CD4-positive, alpha-beta T cell (primary cell): ENCODE measurements at places on chromosomes 11 and 22.

DNA sequence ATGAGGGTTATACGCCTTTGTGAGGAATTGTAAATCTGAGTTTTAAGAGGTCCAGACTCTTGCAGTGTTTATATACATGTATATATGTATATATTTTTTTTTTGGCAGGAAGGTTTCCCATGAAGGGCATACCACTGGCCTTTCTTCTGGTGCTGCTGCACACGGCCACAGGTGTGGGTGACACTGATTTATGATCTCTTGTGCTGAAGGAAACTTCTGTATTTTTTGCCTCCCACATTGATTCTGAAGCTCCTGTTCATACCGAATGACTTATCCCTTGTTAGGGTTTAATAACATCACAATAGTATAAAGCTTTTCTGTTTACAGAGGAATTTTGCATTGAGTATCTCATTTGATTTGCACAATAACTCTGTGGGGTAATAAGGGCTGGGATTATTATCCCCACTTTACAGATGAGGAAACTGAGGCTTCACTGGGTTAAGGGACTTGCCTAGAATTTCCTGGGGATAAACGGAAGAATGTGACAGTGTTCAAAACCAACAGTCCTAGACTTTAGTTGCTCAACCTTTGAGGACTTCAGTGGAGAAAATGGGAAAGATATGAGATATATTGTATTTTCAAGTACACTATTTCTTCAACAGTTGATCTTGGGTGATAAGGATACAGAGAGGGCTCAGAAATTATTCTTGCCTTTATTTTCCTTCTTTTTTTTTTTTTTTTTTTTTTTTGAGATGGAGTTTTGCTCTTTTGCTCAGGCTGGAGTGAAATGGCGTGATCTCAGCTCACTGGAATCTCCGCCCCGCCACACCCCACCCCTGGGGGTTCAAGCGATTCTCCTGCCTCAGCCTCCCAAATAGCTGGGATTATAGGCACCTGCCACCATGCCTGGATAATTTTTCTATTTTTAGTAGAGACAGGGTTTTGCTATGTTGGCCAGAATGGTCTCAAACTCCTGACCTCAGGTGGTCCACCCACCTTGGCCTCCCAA lies 70.1 kb downstream of the MICAL2 start:
- no peak for DNase-seq

GRCh38 chr11:115208808-115209259 lies 295.4 kb downstream of the CADM1 start:
- DNase-seq: no peak

- DNase-seq: no peak
Measured at GRCh38 chr11:44140805-44141204, 45.3 kb downstream of the EXT2 start.

GRCh38 chr22:23767673-23768548 lies at the start of gene CHCHD10:
Gene CHCHD10 (minus strand): TSS chr22:23767972. CDS start chr22:23767874, 98 bp downstream.
- peak; percentile 65 for DNase-seq

- DNase-seq: no peak
Measured at GRCh38 chr11:27701355-27702105, 1.3 kb upstream of the BDNF start.

GRCh38 chr11:15048616-15049015 lies 24.8 kb upstream of the CALCB start:
- no peak for DNase-seq

GRCh38 chr22:17922925-17923903 lies 101.1 kb downstream of the MICAL3 start:
- DNase-seq: no peak

DNA sequence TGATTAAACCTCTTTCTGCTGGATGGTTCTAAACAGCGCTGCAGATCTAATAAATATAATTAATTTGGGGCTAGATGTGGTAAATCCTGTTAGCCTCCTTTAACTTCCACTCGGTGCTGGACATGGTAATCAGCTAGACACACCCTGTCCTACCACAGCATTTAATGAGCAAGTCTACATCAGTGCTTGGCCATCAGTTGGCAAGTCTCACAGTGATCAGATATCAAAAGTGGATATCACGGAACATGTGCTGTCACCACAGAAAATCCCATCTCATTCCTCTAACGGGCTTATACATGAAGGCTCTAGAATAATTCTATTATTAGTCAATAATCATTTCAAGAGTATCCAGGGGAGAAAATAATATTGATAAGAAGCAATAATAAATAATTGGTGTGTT lies 5.6 kb upstream of the USP28 start:
- DNase-seq: no peak

GRCh38 chr11:90242894-90243416 lies 20.1 kb upstream of the CHORDC1 start:
- no peak for DNase-seq

DNA sequence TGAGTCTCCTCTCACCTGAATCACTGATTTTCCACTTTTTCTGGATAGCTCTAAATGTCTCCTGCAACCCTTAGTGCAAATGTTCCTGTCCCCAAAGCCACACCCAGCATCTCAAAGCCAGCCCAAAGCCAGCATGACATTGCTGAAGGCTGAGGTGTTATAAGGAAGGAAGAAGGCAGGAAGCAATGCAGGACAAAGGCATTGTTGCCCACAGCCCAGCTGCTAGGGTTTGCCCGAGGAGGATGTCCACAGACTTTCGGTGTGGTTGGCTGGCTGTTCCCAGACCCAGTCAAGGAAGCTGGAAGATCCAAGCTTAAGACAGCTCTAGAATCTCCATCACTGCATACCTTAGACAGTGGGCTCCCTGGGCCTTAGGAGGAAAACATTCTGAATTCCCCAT lies 23.5 kb downstream of the CHST1 start:
- no peak for DNase-seq

DNA sequence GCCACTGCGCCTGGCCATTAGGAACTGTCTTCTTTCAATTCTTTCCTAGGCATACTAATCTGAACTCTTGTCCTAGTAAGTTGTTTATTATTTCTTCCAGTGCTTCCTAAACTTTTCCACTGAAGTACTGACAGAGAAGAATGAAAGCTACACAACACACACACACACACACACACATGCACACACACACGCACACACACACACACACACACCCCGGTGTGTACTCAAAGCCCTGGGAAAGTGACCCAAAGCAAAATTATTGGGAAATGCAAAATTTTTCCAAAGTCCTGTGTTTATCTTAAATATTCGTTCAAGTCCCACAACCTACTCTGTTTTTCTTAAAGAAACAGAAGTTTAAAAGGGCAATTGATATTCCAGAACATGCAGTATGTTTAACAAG lies 19.4 kb upstream of the SIK2 start:
- no peak for DNase-seq

GRCh38 chr11:70255477-70256116 lies 14.9 kb upstream of the PPFIA1 start:
- no peak for DNase-seq

- no peak for DNase-seq
Measured at GRCh38 chr11:133403900-133404299, 128.4 kb downstream of the OPCML start.

GRCh38 chr11:9138612-9139579 lies 47.5 kb upstream of the SCUBE2 start:
- peak; percentile 12 for DNase-seq

DNA sequence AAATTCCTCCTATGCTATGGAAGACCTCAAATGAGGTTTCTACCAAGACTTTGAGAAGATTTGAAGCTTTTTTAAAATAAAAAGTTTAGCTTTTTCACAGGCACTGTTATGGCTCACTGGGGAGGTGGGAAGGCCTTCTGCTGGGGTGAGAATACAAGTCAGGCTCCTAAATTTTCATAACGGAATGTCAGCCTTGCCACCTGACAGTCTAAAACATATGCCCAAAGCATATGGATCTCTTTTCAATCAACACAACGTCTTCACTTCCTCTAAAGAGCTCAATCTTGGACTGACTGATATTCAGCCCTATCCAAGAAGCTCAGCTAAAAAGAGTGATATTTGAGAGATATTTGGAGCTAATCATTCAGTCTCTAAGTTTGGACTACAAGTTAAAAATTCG lies 57.1 kb upstream of the LIN7C start:
- DNase-seq: no peak

GRCh38 chr11:65188486-65188885 lies 6.8 kb downstream of the CAPN1 start:
- no peak for DNase-seq

GRCh38 chr11:65390099-65390941 lies 3.9 kb downstream of the FRMD8 start:
- DNase-seq: no peak

- DNase-seq: no peak
Measured at GRCh38 chr22:42994917-42995562, 19.9 kb downstream of the PACSIN2 start.

DNA sequence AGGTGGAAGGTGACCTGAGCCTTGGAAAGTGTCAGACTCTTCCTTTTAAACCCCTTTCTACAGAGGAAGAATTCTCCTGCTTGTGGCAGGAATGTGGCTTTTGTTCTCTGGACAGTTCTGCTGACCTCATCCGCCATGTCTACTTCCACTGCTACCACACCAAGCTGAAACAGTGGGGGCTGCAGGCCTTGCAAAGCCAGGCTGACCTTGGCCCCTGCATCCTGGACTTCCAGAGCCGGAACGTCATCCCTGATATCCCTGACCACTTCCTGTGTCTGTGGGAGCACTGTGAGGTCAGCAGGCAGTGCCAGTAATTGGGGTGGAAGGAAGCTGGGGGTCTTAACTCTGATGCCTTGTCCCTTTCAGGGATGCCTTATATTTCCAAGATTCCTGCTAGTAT lies 9.3 kb downstream of the HINFP start:
- DNase-seq: no peak

DNA sequence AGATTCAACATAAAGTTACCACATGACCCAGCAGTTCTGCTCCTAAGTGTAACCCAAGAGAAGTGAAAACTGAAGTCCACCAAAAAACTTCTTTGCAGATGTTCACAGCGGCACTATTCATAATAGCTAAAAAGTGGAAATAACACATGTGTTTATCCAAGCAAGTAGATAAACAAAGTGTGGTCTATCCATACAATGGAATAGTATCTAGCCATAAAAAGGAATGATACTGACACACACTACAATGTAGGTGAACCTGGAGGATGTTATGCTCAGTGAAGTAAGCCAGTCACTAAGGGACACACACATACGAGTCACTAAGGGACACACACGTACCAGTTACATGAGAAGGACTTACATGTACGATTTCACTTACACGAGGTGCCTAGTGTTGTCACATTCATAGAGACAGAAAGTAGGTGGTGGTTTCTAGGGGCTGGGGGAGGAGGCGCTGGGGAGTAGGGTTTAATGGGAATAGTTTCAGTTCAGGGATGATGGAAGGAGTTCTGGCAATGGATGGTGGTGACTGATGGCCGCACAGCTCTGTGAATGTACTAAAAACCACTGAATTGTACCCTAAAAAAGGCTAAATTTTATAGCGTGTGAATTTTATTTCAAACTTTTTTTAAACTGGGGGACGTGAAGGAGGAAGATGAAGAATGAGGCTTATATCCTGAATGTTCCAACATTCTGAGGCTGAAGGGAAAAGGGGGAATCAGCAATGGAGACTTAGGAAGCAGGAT lies 27.2 kb upstream of the COMT start:
- no peak for DNase-seq

DNA sequence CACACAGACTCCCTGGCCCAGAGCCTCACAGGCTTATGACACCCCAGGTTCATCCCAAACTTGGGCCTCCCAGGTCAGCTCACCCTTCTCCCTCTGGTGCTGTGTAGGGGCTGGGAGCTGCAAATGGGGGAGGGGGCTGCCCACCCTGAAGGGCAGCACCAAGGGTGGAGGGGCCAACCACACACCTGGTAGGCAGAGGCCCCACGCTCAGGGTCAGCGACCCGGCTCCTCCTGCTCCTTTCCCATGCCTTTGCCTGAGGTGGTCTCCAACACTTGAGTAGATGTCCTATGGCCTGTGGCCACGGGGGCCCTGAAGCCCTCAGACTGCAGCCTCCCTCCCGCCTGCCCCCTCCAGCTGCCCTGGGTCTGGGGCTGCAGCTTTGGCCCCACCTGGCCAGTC lies 3.4 kb downstream of the DGCR6 start:
- no peak for DNase-seq

DNA sequence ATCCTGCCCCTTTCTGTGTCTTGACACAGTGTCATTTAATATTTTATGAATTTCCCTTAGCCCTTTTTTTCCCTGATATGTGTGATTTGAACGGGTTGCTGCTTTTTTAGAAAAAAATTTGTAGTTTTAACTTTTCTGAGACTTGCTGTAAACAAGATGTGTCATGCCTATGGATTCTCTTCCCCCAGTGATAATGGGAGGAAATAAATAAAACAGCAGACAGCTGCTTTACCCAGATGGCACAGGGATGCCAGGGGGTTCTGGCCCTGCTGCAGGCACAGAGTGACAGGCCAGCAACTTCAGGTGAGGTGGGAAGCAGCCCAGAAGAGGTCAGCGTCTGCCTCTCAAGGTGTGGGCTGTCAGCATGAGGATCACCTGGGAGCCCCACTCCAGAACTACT lies 266.9 kb downstream of the KIRREL3 start:
- no peak for DNase-seq

- DNase-seq: no peak
Measured at GRCh38 chr11:73536961-73537360, 61.0 kb downstream of the FAM168A start.

GRCh38 chr11:6012035-6012668 lies 5.4 kb upstream of the OR56A4 start:
- no peak for DNase-seq

- no peak for DNase-seq
Measured at GRCh38 chr11:111194860-111195568, 50.5 kb upstream of the POU2AF2 start.

DNA sequence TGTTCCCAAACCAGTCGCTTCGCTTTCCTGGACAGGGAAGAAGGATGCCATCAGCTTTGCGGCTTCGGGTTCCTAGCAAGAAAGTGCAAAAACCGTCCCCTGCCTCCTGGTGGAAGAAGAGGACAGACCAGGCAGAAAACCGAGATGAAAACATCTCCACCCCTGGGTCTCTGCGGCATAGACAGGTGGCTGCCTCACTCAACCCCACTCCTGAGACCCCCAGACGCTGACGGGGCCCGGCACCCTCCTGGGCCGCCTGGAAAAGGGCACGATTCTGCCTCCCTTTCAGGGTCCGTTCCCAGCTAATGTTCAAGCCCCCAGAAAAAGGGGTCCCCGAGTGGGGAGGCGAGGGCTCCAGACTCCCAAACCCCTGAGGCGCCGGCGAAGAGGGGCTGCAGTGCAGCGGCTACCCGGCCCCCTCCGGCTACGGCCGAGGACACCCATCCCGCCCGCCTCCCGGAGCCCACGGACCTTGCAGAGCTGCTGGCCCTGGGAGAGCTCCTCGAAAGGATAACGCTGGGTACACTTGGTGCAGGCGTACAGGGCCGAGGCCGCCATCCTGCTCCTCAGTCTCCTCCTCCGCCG lies 569 bp downstream of the FAM76B start:
- DNase-seq: no peak

DNA sequence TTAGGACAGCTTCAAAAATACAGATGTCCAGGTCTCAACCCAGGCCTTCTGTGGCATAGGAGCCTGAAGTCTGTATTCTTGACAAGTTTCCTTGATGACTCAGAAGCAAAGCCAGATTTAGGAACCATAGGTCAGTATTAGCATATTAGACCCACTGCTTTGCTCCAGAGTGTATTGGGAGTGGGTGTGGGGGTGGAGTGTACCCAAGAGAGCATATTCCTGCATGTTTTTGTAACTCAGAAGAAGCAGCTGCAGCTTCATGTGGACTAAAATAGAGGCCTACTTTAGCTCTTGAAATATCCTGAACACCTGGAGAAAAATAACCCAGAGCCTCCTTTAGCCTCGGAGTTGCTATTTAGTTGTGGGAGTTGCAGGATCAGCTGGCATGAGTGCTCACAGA lies 106.7 kb downstream of the CCDC81 start:
- DNase-seq: no peak

- peak; percentile 89 for DNase-seq
Measured at GRCh38 chr22:49934891-49935557, 16.6 kb downstream of the CRELD2 start.
